DMS79 treated with DMSO at 0.1 percent for 48 hours (cell line): ENCODE measurements at places on chromosomes 7 and 10.

- DNase-seq: no peak
These were observed 27.4 kb downstream of the MRPL32 start for GRCh38 chr7:42959549-42959948.

DNA sequence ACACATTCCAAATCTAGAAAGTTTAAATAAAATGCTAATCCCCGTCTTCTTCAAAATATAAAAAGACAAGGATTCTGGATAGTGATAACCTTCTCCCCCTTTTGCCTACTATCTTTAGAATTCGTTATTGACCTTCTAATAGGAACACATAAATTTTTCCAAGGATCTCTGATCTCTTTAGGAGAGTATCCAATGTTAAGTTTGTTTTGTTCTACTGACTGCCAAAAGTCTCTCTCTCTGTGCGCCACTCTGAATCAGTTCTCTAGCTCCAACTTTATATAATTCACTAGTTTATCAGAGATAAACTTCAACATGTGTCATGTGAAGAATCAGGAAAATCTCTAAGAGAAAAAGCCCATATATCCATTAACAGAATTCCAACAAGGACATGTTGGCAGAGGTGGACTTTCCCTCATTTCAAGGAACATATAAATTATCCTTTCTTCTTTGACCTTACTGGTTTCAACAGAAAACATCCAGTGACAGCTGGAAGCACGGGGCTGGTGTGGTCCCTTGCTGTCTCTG, 615.6 kb downstream of the KCNMA1 start:
- no peak for DNase-seq

GRCh38 chr7:71679480-71679879, 547.5 kb downstream of the GALNT17 start:
- DNase-seq: no peak

DNA sequence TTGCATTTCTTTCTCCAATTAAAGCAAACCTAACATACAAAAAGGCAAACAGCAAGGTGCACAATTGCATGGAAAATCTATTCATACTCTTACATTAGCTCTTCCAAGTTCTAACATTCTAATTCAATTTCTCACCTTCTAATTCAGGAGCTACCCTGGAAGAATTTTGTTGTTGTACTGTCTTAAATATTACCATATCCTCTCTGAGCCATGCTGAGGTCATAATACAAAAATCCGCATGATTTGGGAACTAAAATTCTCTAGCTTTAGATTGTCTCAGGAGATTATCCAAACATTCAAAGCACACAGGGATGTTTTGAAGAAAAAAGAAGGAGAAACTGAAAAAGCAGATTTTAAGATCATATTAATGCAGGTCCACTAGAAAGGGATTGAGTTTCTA, 229.9 kb downstream of the KIAA1217 start:
- no peak for DNase-seq

- DNase-seq: no peak
These were observed 122.1 kb downstream of the GRID1 start for GRCh38 chr10:86244297-86245014.

GRCh38 chr10:11841375-11841774, 18.2 kb downstream of the PROSER2 start:
- no peak for DNase-seq

- no peak for DNase-seq
These were observed 427.7 kb downstream of the LRMDA start for GRCh38 chr10:75859141-75859540.

- DNase-seq: no peak
These were observed 41.7 kb upstream of the CALD1 start for GRCh38 chr7:134737566-134738345.

DNA sequence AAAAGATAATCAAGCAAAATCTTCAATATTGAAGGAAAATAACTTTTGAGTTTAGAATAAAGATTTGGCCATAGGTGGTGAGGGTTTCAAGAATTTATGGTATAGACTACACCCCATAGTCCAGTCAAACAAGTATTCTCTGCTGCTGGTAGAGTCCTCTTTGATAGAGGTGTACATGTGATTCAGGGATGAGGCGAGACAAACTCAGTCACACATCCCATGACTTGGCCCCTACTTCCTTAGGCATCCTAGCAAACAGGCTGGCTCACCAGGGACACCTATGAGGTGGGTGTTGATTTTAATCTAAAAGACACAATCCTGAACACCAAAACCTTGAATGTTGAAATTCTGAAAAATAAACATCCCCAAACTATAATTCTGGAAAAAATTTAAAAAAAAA, 78.1 kb upstream of the SLC25A13 start:
- no peak for DNase-seq

- peak; percentile 31 for DNase-seq
These were observed 343.0 kb downstream of the CRPPA start for GRCh38 chr7:16078076-16078952.
